BE2C (cell line): ENCODE measurements at places on chromosomes 3 and 15.

GRCh38 chr3:123385981-123386380 is 62.9 kb downstream of the ADCY5 start:
- no peak for DNase-seq

GRCh38 chr3:33544126-33544525 is 103.9 kb upstream of the UBP1 start:
- DNase-seq = no peak

DNA sequence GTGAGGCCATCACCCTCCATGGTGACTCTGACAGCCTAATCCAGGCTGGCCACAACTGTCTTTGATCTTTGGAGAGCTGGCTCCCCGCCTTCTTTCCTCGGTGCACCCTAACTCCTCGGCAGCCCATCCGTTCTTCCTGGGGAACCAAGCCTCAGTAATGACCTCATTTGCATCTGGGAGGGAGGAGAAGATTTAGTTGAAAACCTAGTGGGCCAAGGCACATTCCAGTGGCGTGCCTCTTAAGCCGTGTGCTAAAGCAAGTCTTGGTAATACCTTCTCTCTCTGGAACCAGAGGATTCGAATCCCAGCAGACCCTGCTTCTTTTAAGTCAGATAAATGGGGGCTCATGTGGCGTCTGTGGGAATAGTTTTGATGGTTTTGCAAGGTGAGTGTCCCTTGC is 233.1 kb downstream of the EBLN2 start:
- no peak for DNase-seq

GRCh38 chr3:72269475-72269874 is 484.5 kb upstream of the PROK2 start:
- no peak for DNase-seq

DNA sequence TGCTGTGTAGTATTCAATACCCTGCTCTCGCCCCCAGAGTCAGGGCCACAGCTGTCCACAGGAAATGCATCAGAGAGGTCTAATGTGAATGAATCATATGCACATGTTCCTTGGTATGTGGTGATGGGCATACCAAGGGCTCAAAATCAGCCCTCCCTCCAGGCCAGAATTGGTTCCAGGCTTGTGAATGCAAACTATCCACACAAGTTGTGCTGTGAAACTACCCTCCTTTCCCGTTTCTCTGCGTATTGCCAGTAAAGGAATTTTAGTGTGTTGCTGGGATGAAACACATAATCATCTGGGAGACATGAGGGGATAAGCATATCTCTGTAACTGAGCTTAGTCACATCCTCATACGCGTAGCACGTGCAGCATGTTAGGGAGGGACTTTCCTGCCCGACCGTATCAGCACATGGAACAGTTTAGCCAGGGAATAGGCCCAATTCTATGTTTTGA is 9.2 kb upstream of the MME start:
- DNase-seq = no peak

DNA sequence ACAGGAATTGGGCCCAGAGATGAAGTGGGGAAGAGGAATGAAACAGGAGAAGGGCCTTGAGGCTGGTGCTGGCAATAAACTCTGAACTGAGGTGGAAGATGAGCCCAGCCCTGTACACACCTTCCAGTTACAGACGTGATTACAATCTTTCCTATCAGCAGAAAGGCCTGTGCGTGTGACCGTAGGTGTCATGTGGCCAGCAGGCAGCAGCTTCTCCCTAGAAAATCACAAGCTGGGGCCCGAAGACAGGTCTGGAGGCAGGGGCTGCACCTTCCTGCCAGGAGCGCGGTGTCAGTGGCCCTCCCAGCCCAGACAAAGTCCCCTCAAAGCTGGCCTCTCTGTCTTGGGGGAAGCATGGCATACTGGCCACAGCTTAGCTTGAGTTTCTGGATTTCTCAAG is 16.7 kb upstream of the PIGZ start:
- DNase-seq = no peak

GRCh38 chr3:177352424-177352823 is 155.1 kb upstream of the TBL1XR1 start:
- no peak for DNase-seq

DNA sequence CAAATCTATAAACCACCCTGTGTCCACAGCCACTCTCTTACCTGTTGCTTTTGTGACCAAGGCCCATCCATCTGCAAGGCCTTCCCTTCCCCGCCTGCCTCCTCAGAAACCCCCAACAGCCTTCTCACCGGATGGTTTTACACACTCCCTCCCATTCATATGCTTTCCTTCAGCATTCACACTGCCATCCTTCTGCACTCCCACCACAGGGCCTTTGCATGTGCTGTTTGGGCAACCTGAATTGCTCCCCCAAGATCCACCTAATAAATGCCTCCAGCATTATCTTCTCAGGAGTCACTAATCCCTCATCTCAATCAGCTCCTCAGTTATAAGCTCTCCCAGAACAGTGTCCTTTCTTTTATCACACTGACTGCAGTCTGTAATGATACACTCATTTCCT is 6.0 kb downstream of the CLEC3B start:
- no peak for DNase-seq

DNA sequence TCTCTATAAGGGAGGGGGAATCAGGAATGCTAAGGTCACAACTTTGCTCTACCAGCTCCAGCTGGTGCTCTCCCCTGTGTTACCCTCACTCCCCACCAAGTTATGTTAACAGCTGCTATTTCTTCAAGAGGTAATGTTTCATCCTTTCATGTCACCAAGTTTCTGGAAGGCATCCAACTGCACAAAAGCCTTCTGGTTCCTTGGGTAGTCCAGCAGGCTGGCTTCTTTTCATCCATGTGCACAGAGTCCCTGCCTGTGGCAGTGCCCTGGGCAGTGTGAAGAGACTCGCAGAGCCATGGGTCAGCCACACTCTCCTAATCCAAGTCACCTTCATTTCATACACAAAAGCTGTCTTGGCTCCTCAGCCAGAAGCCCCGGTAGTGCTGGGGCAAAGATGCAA is 737.5 kb upstream of the LMCD1 start:
- no peak for DNase-seq

DNA sequence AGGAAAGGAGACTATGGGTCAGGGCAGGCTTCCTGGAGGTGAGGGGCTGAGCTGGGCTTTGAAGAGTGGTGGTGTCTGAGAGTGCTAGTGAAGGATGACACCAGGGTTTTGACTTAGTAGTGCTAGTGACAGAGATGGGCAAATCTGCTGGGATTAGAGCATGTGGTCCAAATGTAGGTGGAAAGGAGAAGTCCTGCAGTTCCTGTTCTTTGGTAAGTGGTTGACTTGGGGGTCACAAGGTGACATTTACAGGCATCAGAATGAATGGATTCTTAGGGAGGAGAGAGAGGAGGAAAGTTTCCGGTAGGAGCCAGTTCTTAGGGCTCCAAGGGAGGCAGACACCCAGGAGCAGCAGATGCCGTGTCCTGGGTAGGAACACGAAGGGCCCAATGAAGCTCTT is 796 bp upstream of the DOCK3 start:
- DNase-seq = no peak

- DNase-seq = no peak
These were observed 16.2 kb downstream of the TERC start for GRCh38 chr3:169748670-169749069.

- DNase-seq = no peak
These were observed 5.3 kb downstream of the KLF15 start for GRCh38 chr3:126351771-126352475.

- DNase-seq = peak; percentile 48
These were observed 922 bp downstream of the RAB11A start for GRCh38 chr15:65869954-65870871.

DNA sequence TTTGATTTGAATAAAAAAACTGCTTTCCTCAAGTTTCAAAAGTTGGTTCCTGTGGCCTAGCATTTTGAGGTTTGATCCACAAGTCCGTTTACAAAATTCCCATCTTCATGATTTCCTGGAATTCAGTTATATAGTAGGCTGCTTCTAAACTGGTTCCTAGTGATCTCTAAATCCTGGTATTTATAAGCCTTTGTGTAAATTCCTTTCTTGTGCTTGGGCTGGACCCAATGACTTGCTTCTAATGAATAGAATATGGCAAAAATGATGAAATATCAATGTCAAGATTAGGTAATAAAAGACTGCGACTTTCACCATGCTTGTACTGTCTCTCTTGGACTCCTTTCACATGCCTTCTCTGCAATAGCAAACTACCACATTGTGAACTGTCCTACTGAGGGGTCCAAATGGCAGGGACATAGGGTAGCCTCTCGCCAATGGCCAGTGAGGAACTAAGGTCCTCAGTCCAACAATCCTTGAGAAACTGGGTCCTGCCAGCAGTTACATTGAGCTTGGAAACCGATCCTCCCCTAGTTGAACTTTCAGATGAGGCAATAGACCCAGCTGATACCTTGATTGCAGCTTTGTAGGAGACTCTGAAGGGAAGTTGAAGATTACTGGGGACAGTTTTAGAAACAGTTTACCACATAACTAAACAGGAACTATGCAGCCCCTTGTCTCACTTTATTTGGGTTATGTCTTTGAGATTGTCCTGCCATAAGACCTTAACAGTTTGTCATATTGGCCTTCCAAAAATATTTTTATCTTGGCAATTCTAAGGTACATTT is 303.9 kb upstream of the TBC1D5 start:
- no peak for DNase-seq

DNA sequence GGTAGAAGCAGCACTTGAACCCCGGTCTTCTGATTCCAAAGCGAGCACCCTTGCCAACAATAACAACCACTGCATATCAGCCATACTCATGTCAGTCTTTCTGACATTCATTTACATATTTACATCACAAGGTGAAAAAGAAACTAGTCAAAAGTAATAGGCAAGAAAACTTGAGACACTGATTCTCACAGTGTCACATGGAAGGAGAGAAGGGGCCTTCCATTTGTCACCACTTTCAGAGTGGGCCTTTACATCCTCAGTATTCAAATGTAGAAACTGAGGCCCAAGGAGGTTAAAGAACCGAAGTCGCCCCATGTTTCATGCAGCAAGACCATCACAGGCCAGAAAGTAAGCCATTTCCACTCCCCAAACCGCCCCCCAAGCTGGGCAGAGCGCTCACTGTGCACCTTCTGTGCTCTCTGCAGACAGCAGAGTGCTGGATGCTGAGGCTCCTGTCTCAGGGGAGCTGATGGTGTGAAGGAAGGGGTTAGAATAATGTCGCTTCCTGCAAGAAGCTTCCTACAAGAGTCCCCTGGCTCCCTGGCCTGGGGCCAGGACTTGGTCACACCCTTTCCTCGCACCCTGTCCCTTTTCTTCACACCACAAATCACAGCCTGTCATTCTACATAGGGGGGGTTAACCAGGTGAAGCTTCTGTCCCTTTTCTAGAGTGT is 260.1 kb downstream of the UACA start:
- DNase-seq = no peak

- DNase-seq = peak; percentile 80
These were observed 1.3 kb downstream of the BHLHE40 start for GRCh38 chr3:4980229-4981203.

DNA sequence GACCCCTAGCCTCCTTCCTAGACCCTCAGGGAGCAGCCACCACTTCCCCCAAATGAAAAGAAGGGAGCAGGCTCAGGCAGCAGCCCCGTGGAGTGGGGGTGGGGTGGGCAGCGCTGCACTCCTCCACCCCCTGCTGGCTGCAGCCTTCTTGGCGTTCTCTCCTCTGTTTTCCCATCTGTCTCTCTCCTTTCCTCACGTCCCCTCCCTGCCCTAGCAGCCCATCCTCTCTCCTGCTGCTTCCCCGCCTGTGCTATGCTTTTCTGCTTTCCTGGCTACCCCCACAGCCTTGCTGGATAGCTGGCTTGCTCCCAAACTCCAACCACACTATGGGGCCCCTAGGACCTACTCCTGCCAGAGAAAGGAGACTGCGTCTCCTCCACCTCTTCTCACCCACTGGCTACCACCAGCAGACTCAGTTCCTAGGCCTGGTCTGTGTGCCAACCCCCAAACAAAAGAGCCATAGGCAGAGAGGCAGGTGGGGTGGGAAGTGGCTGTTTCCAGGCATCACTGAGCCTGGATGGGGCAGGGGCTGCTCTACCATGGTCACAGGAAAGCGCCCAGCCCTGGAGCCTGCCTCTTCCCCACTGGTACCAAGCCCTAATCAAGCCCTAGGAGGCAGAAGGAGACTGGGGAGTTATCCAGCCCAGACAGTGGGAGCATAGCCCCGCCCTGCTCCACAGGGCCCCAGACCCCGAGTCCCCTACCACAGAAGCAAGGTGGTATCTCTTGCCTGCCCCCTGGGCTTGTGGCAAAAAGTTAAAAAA is 3.4 kb upstream of the DISP2 start:
- DNase-seq = peak; percentile 79

DNA sequence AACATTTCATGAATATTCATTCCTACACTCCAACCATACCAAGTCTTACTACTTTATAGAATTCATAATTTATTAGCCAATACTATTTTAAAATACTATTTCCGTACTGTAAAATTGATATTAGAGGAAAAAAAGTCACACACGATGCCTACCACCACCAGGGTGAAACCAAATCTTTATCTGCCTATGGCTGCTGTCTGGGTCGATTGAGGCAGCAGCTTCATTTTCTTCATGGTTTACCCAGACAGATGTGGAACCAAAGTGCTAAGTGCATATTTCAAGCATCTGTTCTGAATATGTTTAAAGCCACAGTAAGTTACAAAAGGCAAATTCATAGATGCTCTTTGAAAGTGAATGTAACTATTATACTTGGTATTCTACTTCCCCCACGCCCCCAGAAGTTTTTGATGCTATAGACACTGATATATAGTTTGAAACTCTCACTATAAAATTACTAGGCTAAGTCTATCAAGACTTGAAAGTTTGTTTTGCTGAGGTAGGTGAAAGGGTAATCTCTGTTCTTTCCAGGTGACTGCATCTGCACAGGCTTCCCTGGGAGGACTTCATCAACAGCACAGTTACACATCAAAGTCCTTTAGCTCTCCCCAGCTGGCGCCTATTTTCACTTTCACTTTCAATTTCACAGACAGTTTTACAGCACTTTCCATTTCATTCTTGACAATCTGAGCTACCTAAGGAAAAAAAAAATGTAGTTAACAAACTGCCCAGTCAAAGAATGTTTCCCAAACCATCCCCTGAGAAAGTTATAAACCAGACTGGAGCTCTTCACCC is 113.9 kb downstream of the POLQ start:
- no peak for DNase-seq

- DNase-seq = peak; percentile 33
These were observed 84.4 kb downstream of the BTD start for GRCh38 chr3:15685927-15686326.

- DNase-seq = no peak
These were observed 13.9 kb upstream of the ANPEP start for GRCh38 chr15:89828281-89829145.

DNA sequence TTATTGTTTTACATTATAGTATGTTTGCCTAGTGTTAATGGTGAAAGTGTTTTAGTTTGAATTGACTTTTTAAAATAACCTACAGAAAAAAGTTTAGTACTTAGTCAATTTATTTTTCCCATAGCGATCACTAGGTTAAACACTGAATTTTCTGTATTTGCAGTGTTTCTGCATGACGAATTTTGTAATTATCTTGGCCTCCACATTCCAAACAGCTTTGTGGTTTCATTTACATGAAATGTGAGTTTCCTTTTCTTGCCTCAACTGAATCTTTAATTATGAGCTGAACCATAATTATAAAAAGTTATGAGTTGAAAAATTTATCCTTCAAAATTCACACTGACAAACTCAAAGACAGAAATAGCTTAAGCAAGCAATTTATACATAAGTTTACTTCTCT is 235.5 kb downstream of the CTNNB1 start:
- DNase-seq = no peak

GRCh38 chr15:78855746-78856145 is 16.9 kb upstream of the MORF4L1 start:
- DNase-seq = no peak

- DNase-seq = peak; percentile 90
These were observed at the start of gene CNOT10 for GRCh38 chr3:32684800-32685542. TSS of gene CNOT10 (plus strand) at chr3:32685188. CDS start at chr3:32685461, 273 bp downstream.
